ENCODE measurements at places on chromosomes 1 and 21. TPM values are rescaled to one million over a fixed set of nuclear protein-coding genes. Genes with fewer than 3 reads are reported as not detected.

PGD gene
- 150 TPM for total RNA-seq

G0S2 gene
- 49.4 TPM for total RNA-seq

S100A3 gene
- total RNA-seq: not detected

TSPAN2 gene
- total RNA-seq: 0.76 TPM

KIF17 gene
- total RNA-seq: 0.09 TPM

NTNG1 gene
- not detected for total RNA-seq

OR2T4 gene
- total RNA-seq: not detected

GSTM2 gene
- total RNA-seq: 30.1 TPM

ZYG11A gene
- total RNA-seq: 0.37 TPM

CRNN gene
- total RNA-seq: not detected

LEPR gene
- 2.4 TPM for total RNA-seq

MSH4 gene
- total RNA-seq: 0.60 TPM

PODN gene
- total RNA-seq: not detected

PRCC gene
- 110 TPM for total RNA-seq

All from activated T-helper 2 cell treated with anti-CD3 and anti-CD28 coated beads, Interferon-gamma antibody, Interleukin-2, Interleukin-4, amounts not matched to agents 10 μg/mL and 5 μg/mL and 100 μg/mL, durations not matched to agents 14 hours and 24 hours and 36 hours (primary cell).